ENCODE measurements at places on chromosomes 11 and 22.
A peak's percentile ranks its signal among the peaks of the same experiment; 100 is the strongest.

GRCh38 chr11:12131943-12132789, 21.8 kb downstream of the MICAL2 start:
- no peak for DNase-seq

- no peak for DNase-seq
Observed at GRCh38 chr11:70861559-70861958, 390.8 kb downstream of the SHANK2 start.

DNA sequence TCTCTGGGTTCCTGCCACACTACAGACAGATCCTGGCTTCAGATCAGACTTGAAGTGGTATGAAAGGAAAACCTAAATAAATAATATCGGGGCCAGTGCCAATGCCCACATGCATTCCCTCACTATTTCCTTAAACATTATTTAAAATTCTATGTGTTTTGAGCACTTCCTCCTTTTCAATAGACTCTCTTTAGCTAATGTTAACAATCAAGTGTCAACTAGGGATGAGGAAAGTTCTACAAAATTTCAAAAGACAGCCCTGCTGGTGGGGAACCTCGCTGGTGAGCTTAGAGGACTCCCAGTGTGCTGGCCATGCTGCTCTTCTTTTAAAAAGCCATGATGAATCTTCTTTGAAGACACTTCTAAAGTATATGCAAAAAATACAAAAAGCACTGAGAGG, 87.5 kb downstream of the ENTHD1 start:
- DNase-seq: no peak

- DNase-seq: no peak
Observed at GRCh38 chr11:19664886-19665548, 47.6 kb upstream of the NAV2 start.

- DNase-seq: no peak
Observed at GRCh38 chr22:22687638-22688500, 43.5 kb downstream of the GGTLC2 start.

GRCh38 chr11:78649361-78650215, 74.9 kb upstream of the NARS2 start:
- no peak for DNase-seq

- DNase-seq: peak; percentile 10
Observed at GRCh38 chr22:31561238-31561887, 65.0 kb downstream of the SFI1 start.

- DNase-seq: no peak
Observed at GRCh38 chr11:34640050-34640923, 19.4 kb downstream of the EHF start.
